ENCODE measurements at places on chromosomes 1 and 21.

DNA sequence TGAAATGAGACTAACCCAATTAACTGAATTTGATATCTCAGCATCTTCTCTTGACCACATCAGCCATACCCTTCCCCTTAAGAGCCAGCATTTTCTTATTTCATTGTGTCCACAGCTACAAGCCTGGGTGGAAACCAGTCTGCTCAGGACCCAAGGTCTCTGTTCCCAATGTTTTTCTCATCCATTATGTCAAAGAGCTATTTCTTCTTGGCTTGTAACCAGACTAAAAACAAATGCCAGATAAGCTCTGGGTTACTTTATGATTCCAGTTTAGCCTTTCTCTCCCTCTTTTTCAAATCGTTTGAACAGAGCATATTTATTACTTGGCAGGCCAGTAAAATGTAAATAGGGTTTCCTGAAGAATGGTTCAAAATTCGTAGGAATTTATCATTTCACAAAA is 109.3 kb upstream of the SPATA6 start:
- no peaks in the 10 kb centered on the region for H3K4me1 ChIP-seq
- no peaks in the 10 kb centered on the region for H3K27me3 ChIP-seq
- H3K27ac ChIP-seq: no peak overlapping the region
- H3K36me3 ChIP-seq: no peaks in the 10 kb centered on the region
- H3K4me3 ChIP-seq: no peak overlapping the region

DNA sequence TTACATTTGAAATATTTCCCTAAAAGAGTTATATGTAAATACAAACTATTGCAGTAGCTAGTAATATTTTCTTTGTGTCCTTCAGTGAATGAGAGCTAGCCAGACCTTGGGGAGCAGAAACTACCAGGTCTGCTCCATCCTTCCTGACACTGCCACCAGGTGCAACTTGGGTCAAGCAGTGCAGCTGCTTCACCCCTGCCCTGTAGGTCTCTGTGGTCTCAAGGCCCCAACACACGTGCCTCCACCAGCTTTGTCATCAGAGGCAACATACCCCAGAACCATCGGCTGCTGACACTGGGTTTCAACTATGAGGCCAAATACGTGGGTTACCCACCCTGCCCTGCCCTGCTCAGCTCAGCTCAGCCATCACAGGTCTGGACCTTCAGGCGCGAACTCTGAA is 181.6 kb downstream of the FCRL5 start:
- DNase-seq: no peak
- no peak overlapping the region for H3K4me3 ChIP-seq
- H3K27me3 ChIP-seq: no peaks in the 10 kb centered on the region
- no peak overlapping the region for H3K27ac ChIP-seq
- no peaks in the 10 kb centered on the region for H3K4me1 ChIP-seq

DNA sequence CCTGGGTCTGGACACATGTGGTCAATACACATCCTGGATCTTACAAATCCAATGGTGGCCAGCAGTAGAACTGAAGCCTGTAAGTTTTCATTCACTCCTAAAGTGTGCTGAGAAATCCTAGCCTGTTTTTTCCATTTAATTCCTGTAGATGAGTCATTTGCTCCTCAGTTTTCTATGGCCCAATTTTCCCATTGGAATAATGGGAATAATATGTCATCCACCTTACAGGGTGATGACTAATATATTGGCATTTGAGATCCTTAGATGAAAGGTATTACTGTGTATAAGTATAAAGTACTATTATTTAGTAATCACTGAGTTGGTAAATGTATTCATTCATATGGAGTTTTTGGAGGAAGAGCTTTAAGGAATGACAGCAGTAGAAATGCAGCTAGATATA is 89.7 kb upstream of the ADAR start:
- no peak overlapping the region for H3K27ac ChIP-seq
- no peaks in the 10 kb centered on the region for H3K27me3 ChIP-seq
- no peaks in the 10 kb centered on the region for H3K4me1 ChIP-seq
- H3K36me3 ChIP-seq: no peaks in the 10 kb centered on the region
- no peak for DNase-seq

DNA sequence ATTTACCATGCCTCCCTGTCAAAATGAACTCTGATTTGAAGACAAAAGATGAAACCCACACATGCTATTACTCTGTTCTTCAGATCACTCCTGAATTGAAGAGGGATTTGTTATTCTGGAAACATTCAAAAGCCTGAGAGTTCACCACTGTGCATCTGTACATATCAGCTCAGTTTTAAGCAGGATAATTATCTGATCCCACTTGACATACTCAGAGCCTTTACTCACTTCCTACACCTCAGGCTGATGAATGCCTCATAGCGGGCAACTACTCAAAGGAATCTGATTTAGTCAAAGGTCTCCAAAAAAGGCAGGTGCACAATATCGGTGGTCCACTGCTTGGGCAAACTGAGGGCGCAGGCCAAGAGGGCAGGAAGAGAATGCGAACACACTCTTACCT is 47.5 kb upstream of the LPAR3 start:
- no peaks in the 10 kb centered on the region for H3K27me3 ChIP-seq
- H3K27ac ChIP-seq: no peak overlapping the region
- H3K36me3 ChIP-seq: no peaks in the 10 kb centered on the region
- DNase-seq: no peak
- no peaks in the 10 kb centered on the region for H3K4me1 ChIP-seq
- no peak overlapping the region for H3K4me3 ChIP-seq

GRCh38 chr1:156746728-156747631 is 4.5 kb downstream of the HDGF start:
- H3K4me1 ChIP-seq: peaks cover 41% of the 10 kb centered on the region
- H3K27ac ChIP-seq: peak overlapping the region; percentile 99
- peak overlapping the region; percentile 73 for H3K4me3 ChIP-seq
- peak; percentile 99 for DNase-seq
- H3K27me3 ChIP-seq: no peaks in the 10 kb centered on the region

DNA sequence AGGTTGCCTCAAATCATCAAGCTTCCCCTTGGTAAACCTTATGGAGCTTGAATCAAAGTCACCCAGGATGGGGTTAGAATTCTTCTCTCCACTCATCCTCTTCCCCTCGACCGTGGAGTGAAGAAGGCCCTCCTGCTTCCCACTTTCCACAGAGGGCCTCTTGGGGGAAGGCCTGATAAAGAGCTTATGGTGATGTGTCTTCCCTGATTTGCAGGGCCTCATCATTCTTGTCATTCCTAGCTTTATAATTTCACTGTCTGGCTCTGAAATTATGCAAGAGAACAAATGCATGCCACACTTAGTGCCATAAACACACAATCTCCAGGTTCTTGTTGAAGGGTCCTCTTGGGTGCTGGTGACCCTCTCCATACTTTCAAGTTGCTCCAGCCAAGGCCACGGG is 101.2 kb downstream of the HMGB4 start:
- no peaks in the 10 kb centered on the region for H3K36me3 ChIP-seq
